ENCODE measurements at places on chromosomes 7 and 10.

GRCh38 chr10:95462740-95463667 is 98.2 kb downstream of the SORBS1 start:
- no peak for DNase-seq

DNA sequence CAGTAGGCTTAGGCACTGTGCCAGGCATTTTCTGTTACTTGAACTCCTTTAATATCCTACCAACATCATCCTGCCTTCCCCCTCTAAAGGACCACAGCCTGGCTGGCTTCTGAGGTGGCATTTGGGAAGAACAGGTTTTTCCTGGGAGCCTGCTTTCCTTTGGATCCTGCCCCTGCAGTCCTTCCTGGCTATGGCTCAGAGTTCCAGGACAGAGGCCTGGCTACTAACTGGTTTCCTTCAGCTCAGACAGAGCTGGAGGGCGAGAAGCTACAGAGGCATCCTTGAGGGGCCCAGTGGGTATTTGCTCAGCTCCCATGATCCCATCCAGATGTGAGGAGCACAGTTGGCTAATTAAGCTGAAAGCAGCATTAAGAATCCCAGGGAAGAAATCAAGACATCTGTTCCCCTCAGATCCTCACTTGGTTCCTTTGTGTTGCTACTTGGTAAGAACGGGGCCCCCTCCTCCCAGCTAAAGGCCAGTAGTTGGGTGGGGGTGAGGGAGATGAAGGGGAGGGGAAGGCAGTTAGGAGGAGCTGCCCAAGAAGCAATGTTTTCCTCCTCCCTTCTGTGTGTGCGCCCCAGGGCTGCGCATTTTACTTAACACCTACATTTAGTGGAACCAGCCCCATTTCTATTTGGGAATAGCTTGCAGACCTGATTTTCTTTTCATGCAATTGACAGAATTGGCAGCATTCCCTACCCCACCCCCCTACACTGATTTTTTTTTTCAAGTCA is 142.6 kb upstream of the SORCS3 start:
- no peak for DNase-seq

- no peak for DNase-seq
Observed at GRCh38 chr7:39888171-39888853, 61.7 kb upstream of the CDK13 start.

DNA sequence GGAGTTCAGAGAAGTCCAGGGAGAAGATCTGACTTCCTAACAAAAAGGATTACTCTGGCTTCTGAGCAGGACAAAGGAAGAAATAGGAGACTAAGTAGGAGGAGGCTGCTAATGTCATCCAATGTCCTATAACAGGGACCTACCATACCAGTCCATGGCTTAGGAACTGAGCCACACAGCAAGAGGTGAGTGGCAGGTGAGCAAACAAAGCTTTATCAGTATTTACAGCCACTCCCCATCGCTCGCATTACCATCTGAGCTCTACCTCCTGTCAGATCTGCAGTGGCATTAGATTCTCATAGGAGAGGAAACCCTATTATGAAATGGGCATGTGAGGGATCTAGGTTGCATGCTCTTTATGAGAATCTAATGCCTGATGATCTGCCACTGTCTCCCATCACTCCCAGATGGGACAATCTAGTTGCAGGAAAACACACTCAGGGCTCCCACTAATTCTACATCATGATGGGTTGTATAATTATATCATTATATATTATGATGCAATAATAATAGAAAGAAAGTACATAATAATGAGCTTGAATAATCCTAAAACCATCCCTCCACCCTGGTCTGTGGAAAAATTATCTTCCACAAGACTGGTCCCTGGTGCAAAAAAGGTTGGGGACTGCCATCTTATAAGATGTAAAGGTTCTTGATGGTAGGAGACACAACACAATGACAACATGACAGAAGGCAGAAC is 487.4 kb downstream of the PLXDC2 start:
- no peak for DNase-seq

DNA sequence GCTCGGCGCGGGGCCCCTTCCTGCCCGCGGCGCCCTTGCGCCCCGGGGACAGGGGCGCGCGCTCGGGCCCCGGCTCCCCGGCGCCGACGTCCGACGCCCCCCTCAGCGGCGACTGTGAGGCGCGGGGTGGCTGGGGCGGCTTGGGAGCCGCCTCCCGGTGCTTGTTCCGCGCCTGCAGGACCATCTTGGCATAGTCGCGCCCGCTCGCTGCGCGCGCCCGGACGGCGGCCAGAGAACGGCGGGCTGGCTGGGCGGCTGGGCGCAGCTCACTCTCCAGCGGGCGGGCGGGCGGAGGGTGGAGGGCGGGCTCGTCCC is at the start of gene DPY19L1:
DPY19L1 (minus strand) TSS at position 275 of the 315 bp plus-strand sequence; CDS start at position 184, 91 bp downstream.
- DNase-seq: no peak

DNA sequence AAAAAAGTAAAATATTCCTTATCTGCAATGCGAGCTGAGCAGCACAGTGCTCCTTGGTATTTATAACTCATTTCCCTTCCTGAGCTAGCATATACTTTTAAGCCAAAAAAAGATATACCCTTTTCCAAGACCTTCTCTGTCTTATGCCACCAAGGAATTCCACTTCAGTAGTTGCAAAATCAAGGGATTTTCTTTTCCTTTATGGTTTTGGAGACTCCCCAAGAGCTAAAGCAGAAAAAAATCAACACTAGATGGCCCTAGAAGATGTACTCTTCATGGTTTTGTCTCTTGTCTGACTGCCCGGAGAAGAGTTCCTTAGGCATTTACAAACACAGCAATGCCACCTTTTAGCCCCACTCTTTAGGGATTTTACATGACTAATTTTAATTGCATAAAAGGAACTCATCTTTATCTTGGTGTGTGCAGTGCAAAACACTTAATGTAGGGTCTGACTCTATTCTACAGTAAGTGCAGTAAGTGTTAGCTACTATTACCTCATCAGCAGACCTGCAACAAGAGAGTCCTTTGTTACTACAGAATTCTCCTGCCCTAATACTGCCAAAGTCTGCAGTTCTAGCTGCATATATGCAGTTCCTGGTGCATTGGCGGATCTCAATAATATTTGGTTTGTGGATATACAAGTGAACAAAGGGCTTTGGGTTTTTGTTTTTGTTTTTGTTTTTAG is 443.3 kb downstream of the GFRA1 start:
- no peak for DNase-seq

DNA sequence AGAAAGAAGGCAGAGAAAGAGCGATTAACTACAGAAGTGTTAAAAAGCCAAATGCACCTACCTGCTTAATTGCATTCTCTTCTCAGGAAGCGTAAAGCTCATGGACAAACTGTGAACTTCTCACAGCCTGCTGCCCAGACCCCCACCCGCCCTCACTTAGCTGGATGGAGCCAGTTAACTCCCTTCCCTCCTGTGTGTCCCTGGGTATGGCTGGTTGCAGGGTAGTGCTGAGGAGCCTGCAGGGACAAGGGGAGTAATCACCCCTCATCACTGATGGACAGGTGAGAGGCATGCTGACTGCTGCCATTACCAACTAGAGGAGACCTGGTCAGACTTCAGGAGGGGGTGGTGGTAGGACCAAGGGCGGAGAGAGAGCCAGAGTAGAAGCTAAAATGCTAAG is 37.5 kb downstream of the ENO4 start:
- no peak for DNase-seq

- no peak for DNase-seq
Observed at GRCh38 chr7:30904561-30904960, 7.1 kb upstream of the AQP1 start.

DNA sequence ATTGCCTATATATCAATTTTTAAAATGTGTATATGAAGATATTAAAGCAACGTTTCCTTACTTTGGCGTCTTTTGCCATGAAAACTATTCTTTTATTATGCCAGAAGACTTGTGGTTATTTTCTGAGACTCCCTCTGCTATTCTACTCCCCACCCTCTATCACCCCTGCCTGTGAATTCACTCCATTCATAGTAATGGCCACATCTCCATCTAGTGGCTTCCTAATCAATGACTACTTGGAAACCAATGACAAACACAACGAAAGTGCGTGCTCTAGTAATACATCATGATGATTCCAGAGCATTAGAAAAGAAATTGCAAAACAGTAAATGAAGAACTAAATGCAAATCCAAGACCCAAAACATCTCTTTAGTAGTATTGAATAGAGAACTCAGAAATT is 186.7 kb upstream of the HGF start:
- DNase-seq: no peak

DNA sequence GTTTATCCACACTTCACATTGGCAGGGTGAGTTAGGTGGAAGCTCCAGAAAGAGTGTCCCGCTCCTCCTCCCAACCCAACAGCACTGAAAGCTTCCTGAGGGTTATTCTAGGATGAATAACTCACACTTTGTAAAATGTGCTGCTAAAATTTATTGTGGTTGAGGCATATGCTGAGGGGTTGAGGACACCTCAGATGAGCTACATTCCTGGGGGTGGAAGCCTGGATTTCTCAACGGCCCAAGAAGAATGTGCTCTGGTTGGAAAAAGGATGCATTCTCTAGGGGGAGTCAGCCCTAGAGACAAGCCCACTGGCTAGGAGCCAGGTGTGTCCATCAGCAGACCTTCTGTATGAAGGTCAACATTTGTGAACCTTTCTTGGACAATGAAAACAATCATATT is 91.5 kb upstream of the PDE1C start:
- no peak for DNase-seq

DNA sequence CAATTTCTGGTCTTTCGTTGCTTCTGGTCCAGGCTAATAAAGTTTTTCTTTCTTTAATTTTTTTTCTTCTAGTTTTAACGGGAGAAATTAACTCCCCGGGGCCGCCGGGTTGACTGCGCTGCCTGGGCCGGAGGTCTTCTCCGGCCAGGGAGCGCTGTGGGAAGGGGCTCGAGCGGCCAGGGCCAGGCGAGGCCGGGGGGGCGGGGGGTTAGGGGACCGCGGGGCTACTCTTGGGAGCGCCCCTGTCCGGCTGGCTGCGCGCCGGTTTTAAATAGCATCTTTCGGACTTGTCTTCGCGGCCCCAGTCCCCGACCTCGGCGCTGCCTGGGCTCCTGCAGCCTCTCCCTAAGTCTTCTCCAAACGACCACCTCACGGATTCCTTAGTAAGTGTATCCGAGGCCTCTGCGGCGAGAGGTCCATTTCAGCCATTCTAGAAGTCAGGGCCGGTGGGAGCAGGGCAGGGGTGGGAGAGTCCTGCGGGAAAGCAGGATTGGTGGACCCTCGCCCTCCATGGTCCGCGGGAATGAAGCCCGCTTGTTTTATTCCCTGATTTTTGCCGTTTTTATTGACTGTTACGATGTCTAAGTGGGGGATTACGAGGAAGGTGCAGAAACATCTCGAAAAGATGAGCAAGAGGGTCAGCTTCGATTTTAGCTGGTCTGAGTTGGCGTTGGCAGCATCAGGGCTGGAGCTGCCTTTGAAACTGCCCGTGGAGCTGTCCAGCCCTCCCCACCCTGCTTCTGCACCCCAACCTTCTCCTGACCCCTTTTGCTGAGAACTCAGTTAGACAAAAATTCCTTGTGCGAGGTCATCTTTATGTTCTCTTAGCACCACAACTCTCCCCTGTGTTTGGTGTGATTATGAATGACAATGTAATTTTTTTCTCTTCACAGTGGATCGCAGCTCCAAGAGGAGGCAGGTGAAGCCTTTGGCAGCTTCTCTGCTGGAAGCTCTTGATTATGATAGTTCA is 555 bp downstream of the PHF14 start:
- peak; percentile 4 for DNase-seq

DNA sequence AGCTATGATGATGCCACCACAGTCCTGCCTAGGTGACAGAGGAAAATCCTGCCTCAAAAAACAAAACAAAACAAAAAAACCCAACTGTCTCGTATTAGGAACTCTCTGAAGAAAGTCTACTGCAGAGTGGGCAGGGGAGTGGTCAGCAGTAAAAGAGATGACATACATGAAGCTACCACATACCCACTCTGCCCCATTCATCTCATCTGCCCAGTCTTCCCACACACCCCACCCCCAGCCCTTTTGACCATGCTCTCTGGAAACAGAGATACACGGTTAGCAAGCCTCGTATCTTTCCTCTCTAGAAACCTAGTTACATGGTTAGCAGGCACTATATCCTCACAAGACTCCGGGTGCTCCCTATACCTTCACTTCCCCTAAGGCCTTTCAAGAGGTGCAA is 8.3 kb downstream of the SLC37A3 start:
- DNase-seq: no peak

DNA sequence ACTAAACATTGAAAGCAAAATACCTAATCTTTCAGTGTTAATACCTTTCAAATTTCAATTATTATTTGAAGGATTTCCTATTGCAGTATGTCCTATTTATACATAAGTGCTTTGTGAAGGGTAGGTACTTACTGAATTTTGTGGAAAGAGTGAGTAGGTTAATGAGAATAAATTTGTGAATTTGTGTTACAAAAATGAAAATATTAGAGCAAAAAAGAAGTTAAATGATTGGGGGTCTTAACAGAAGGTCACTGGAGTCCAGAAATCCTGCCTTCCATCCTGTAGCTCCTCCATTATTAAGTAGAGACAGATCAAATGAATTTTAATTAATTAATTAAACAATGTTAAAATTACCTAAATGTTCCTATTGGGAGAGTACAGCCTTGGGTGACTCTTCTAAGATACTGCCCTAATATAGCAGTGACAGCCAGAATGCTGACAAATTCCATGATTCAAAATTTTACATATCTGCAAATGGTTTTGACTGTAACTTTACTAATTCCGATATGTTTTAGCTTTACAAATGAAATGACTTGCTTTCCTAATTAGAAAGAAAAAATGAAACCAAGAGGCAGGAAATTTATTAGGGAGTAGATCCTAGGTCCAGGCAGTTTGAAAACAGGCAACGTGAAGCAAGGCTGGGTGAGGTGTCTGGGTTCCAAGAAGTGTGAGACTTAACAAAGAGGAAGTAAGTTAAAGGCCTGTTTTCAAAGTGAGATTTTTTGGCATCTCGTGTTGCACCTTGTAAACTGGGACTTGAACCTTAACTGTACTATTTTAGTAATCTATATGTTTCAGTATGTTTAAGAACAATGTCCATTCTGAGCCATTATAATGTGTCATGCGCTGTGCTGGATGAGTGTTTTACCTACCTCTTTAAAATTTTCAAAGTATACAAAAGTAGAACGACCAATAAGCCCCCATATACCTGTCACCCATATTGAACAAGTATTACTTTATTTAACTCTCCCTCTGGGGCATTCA is 1.5 kb downstream of the PIK3CG start:
- no peak for DNase-seq

DNA sequence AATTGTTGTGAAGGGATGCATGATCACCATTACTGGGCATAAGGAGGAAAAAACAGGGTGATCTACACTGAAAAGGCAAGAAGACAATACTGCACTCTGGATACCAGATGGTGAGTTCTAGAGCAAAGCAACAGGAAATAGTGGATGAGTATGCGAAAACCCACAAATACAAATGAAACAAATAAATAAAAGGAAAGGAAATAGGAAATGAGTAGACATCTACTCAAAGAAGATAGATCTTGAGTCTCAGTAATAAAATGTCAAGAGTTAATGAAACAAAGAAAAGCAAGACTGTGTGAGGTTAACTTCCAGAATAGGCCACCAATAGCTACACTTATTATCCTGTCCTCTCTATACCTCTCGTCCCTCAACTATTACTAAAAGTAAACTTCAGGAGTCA is 11.7 kb downstream of the ORC5 start:
- no peak for DNase-seq

GRCh38 chr10:70601746-70602145 is 795 bp downstream of the PRF1 start:
- DNase-seq: no peak

GRCh38 chr10:110528224-110528996 is 30.7 kb downstream of the DUSP5 start:
- DNase-seq: no peak

GRCh38 chr10:110786172-110786571 is 85.6 kb upstream of the PDCD4 start:
- DNase-seq: no peak

GRCh38 chr7:118009419-118009818 is 136.2 kb upstream of the CTTNBP2 start:
- DNase-seq: no peak

Measured in effector CD4-positive, alpha-beta T cell (primary cell).